Mucosa of gallbladder (tissue), 1 donor: ENCODE measurements at places on chromosomes 7 and 10. TPM values are rescaled to one million over a fixed set of nuclear protein-coding genes. Genes with fewer than 3 reads are reported as not detected.

The NXPH1 gene
- 0.95 TPM for total RNA-seq

DNA sequence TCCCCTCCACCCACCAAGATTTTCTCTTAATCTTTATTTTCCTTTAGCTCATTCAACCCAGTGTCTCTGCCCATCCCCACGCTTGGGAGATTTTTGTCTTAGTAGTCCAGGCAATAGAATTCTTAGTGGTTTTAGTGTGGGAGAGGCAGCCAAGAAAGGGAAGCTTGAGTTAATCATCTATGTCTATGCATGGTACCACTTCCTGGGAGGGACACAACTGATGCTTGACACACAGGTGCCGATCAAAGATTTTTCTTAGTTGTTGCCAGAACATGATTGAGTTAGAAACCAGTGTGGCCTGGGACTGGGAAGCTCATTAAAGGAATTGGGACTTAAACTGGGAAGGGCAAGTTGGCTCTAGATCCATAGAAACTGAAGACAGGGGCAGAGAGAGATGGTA lies 3.1 kb downstream of the STRA8 start:
- DNase-seq: no peak

- no peak for DNase-seq
Observed at GRCh38 chr10:17077346-17077781, 52.2 kb downstream of the CUBN start.

GRCh38 chr10:114541797-114542160 lies 116.3 kb downstream of the ABLIM1 start:
- no peak for DNase-seq

DNA sequence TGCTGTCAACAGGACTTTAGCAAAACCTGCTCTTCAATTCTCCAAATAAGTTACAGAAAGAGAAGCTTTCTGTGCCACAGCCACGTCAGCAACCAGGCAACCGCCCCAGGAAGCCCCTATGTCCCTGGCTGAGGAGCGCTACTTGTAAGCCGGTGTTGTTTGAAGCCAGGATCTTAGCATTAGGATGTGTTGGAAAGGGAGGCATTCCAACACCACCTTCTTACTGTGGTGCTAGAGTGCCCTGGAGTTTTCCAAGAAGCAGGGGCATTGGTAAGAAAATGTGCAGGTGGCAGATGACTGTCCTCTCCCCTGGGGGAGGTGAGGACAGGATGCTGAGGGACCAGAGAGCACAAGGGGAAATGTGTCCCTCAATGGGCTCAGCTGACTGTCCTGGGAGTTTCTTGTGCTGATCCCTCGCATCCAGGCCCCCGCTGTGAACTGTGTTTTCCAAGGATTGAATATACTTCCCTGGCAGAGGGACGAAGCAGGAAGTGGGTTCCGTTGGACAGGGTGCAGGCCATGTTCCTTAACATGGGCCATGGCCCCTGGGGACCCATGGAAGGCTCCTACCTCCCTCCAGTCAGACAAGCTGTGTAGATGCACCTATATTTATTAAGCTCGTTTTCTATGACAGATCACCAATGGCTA lies 139.6 kb upstream of the GDF10 start:
- no peak for DNase-seq

DNA sequence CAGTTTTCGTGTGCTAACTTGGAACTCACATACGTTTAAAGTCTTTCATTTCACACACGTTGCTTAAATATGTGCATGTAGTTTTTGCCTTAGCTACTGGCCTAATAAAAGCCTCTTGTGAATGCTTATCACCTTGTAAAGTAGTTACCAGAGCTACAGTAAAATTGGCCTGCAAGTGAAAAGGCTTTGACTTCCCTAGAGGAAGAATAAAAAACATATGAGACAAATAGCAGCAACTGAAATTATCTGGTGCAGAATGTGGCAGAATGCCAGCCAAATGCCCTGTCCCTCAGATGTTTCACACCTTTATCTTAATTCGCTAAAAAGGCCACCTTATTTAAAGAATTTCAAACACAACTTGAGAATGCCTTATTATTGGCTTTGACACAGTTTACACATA lies 28.1 kb upstream of the RPA3 start:
- DNase-seq: no peak

GRCh38 chr10:132638130-132638515 lies 100.5 kb downstream of the INPP5A start:
- DNase-seq: no peak

DNA sequence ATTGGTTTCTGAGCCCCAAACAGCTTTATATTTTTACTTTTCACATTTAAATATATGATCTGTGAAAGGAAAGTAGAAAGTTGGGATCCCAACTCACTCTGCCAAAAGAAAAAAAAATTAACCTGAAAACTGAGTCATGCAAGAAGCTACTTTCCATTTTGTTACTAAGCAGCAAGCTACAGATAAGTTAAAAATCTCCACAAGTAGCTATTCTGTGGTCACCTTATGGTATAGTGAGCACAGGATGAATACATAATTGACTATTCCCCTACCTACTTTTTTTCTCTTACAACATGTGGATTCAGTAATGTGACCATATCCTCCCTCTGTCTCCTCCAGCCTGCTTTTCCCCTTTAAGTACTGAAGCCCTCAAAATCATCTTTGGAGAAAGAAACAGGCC lies 30.3 kb upstream of the CREB3L2 start:
- no peak for DNase-seq

GRCh38 chr7:82390936-82391335 lies 52.6 kb downstream of the CACNA2D1 start:
- DNase-seq: no peak

The C10orf143 gene
- 4.8 TPM for total RNA-seq
